Caco-2 (cell line): ENCODE measurements at places on chromosomes 2 and 18.
A peak's percentile ranks its signal among the peaks of the same experiment; 100 is the strongest.

- DNase-seq = no peak
Measured at GRCh38 chr2:81462420-81462819, 1157.9 kb upstream of the LRRTM1 start.

GRCh38 chr2:28629910-28630309 is 121.7 kb upstream of the PPP1CB start:
- DNase-seq = no peak

DNA sequence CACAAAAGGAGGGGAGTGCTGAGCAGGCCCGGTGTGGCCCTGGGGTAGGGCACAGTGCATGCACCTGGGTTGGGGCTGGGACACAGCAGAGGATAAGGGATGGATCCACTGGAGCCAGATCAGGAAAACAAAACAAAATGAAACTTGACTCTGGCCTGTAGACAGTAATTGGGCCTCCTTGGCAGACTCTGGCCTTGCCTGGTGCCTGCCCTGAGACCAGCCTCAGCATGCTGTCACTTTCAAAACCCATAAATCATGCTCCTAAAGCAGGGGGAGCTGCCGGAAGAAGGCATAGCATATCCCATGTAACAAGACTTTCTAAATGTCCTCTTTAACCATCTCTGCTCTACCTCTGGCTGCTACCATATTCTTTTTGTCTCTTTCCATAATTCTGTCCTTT is 61.1 kb upstream of the IGFBP5 start:
- no peak for DNase-seq

DNA sequence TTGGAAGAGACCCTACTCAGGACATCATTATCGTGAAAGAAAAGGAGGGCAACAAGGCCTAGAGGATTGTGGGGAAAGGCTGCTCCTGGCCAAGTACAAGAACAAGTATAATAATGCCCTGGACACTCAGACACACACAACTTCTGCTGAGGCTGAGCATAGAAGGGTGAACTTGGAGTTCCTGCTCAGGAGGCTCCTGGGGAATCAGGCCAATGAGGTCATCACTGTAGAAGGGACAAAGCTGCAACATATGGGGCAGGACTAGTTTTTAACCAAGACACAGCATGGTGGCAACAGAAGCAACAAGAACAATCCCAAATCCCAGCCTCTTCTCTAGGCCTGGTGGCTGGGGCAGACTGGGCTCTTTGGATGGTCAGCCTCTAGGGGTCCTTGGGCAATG is 102.6 kb downstream of the POLR1A start:
- peak; percentile 9 for DNase-seq

- no peak for DNase-seq
Measured at GRCh38 chr18:64271246-64271645, 122.4 kb upstream of the LINC00305 start.

DNA sequence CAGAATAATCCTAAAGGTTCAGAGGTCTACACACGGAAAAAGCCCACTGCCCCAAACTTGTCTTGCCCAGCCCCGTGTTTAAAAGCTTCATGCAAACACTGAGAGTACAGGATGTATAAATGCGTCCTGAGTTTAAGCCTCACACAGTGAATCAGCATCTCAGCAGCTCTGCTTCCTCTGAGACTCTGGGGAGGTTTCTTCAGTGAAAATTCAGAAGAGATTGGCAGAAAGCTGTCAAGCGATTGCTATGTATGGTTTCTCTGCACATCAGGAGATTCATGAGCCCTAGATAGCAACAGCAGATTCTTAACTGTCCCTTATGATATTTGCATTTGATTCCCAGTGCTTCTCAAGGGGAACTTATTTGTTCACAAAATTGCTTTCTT is 27.1 kb downstream of the CRACDL start:
- no peak for DNase-seq

DNA sequence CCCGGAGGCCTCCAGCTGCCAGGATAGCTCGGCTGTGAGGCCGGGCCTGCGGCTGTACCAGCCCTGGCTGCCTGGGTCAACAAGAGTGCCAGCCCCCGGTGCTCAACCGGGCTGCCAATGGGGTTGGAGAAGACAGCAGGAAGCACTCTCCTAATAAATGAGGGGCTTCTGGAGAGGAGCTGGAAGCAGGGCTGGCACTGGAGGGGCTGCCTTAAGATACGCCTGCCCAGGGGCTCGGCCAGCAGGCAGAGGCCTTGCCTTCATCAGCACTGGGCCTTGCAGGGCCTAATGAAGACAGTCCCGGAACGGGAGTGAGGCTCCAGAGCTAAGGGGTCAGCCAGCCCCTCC is 73.6 kb downstream of the TEX51 start:
- DNase-seq = no peak
